ENCODE measurements at places on chromosomes 2 and 18.
A peak's percentile ranks its signal among the peaks of the same experiment; 100 is the strongest.

DNA sequence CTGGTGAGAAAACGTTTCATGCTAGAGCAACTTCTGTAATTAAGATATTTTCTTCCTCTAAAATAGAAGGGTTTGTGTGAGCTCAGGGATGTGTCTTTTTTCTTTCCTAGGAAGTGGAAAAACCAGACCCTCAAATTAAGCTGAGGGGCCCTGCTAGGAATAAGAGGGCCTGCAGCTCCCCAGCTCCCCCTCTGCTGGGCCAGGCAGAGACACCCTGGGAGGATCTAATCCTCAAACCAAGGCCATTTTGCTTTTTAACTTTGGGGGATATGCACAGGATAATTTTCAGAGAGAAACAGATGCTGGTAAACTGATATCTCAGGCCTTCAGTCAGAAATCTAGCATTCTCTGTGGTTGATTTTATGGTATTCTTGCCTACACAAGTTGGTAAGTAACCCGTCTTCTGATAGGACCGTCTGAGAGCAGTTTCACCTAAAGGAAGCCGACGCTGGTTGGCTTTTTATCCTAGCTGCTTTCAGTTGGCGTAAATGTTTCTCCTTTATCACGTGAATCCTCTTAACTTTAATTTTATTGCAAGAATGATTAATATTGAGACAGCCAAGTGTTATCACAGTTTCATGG, 34.8 kb downstream of the SNTG2 start:
- DNase-seq = no peak

DNA sequence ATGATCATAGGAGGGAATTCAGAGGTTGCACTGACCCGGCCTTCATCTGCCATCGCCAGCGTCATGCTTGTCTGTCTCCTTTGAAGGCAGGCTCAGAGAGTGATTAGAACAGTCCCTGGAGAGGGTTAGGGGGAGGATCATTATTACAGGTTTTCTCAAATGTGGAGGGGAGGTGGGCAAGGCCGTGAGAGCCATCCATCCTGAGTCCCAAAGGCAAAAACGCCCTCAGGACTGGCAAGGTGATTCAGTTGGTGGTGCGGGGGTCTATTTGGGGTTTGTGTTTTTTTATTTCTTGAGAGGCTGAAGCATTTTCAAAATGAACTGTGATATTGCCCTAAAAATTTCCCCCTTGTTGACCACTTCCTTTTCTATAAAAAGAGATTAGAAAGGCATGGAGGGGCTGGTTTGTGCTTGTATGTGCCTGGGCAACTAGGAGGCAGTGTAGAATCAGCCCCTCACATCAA, 39.3 kb upstream of the GYPC start:
- DNase-seq = no peak

DNA sequence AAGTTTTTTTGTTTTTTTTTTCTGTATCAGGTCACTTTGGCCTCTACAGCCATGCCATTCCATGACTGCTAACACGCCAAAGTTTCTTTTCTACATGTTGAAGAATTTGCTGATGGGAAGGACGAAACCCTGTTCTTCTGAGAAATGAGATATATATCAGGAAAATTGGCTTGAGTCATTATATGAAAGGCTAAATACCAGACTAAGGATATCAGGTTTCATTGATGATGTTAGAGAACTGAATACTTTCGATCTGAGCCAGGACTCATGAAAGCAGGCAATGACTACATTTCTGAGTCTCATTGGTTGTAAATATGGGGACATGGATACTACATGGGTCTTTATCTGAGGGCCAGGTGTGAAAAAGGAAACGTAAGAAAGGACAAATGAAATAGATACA, 181.4 kb downstream of the OSR1 start:
- no peak for DNase-seq

- peak; percentile 53 for DNase-seq
Observed at GRCh38 chr2:160062292-160063005, at the start of gene PLA2R1. Gene PLA2R1, minus strand, starts transcription at chr2:160062615. Its CDS starts 212 bp downstream, at chr2:160062403.

DNA sequence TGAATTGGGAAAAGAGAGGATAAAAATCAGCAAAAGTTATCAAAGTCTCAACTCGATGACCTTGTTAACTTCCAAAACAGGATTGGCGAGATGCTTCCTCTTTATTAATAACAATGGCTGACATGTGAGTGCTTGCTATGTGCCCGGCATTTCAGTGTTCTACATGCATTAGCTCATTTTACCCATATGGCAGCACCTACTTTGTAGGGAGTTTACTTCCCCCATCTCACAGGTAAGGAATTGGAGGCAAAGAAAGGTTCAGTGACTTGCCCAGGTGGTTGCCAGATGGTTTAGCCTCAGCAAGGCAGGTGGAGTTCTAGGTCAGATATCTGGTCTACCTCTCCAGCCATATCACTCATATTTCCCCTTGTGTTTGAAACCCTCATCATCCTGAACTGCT, 12.4 kb downstream of the TFCP2L1 start:
- DNase-seq = no peak

GRCh38 chr18:7941533-7941932, 374.4 kb downstream of the PTPRM start:
- DNase-seq = no peak

GRCh38 chr2:42523341-42523740, 29.6 kb upstream of the KCNG3 start:
- DNase-seq = no peak

DNA sequence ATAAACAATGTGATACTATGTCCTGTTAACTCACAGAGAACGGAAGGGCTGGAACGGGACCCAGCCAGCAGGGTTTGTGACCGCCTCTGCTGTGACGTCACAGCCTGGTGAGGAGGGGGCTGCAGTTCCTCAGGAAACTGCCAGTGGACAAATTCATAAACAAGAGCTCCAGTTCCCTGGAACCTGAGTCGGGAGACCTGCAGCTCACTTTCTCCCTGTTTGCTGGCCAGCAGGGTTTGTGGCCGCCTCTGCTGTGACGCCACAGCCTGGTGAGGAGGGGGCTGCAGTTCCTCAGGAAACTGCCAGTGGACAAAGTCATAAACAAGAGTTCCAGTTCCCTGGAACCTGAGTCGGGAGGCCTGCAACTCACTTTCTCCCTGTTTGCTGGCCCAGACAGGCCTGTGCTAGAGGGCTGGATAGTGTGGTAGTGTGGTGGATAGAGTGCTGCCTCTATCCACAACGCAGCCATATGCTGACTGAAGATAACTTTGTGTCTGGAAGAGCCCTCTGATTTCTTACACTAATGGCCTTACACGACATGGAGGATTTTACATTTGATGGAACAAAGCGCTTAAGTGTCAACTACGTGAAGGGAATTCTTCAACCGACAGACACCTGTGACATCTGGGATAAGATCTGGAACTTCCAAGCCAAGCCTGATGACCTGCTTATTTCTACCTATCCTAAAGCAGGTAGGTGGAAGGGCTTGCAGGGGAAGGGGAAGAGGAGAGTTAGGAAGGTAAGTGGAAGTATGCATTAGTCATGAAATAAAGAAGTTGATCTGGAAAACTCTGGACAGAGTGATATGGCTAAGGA, at the start of gene SULT1C4:
SULT1C4 (plus strand) TSS at position 140 of the 816 bp plus-strand sequence; CDS start at position 524, 384 bp downstream.
- no peak for DNase-seq

DNA sequence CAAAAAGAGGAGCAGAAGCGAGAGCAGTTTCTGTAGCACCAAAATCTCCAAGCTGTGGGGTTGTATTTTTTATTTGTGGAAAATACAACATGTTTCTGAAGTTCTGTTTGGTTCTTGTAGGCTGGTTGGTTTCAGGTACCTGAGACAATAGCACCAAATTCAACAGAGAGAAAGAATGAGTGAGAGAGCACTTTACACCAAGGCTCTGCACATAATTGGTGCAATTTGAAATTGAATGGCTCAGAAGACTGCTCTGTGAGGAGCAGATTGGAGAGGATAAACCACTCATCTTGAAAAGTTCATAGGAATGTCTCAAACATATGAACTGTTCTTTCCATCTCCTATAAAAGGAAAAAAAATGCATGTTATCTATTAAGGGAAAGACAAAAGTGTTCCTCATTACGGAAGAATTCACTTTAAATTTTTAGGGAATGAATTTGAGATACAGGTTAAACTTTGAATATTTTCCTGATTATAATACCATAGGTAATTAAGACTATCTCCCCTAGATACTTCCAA, 175.1 kb downstream of the ATAD2B start:
- no peak for DNase-seq
